ENCODE measurements at places on chromosomes 1 and 21.

DNA sequence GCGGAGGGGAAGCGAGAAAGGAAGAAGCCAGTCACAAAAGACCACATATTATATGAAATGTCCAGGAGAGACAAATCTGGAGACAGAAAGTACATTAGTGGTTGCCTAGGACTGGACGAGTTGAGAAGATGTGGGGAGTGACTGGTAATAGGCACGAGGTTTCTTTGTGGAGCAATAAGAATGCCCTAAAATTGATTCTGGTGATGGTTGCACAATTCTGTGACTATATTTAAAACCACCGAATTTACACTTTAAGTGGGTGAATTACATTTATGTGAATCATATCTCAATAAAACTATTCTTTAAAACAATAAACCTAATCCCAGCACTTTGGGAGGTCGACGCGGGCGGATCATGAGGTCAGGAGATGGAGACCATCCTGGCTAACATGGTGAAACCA, 63.1 kb downstream of the ZNF281 start:
- DNase-seq = no peak

- DNase-seq = no peak
These were observed 494.7 kb downstream of the NPHP4 start for GRCh38 chr1:5497503-5497902.

DNA sequence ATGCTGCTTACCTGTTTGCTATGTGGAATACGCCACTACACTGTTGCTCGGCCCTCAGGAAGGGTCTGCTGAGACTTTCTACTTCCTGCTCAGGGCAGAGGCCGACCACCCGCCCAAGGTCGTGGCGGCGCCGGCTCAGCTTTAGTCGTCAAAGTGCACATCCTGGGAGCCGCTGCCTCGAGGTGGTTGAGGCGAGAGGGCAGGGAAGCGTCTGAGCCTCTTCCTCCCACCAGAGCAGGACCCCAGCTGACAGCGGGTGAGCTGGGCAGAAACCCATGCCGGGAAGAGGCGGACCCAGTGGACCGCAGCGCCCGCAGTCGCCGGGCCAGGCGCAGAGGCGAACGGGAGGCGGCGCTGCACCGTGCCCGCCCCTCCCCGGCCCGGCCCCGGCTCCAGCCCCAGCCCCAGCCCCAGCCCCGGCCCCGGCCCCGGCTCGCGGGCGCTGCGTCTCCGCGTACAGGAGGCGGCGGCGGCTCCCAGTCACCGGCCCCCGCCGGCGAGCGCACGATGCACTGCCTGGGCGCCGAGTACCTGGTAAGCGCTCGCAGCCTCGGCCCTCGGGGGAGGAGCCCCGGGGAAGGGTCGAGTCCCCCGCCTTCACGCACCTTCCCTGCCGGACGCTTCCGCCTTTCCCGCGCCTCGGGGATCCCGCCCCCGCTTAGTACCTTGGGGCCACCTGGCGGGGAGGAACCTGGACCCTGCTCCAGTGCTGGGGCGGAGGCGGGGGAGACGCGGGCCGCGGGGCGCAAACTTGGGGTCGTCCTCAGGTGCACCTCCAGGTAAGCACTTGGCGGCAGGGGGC, at the start of gene SLC44A3:
Gene SLC44A3, plus strand, starts transcription at position 413 of the 802 bp plus-strand sequence. Its CDS starts 95 bp downstream, at position 508.
- DNase-seq = peak; percentile 35

DNA sequence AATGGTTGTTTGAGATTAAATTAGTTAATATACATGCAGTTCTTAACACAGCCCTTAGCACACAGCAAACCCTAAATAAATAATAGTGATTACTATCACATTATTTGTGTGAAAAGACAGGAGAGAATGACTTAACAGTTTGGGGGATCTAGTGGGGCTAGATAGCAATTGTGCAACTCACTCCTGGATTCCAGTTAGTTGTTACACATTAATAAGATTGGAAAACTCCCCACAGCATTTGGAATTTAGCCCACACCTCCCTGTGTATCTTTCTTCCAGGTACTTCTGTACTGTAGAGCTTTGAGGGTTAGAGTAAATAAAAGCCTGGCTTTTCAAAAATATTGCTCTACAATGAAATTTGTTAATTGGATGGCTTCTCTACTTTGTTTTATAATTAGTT, 93.2 kb downstream of the KCTD3 start:
- DNase-seq = no peak

- no peak for DNase-seq
These were observed 70.6 kb upstream of the KIAA1614 start for GRCh38 chr1:180842052-180842451.

DNA sequence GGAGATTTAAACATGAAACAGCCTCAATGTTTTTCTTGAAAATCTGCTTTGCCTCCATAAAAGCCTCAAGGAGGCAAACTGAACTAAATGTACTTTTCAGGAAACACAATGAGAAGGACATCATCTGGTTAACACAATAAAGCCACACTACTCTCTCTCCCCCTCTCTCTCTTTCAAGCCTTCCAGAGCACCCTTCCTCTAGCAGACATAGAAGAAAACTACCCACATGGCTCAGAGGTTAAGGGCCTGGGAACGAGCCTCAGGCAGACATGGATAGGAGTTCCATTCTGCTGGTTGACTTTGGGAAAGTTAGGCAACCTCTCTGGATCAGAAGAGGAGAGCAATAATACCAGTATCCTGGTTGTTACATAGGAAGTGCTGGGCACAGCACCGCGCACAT, 42.9 kb downstream of the RUNX1 start:
- no peak for DNase-seq

GRCh38 chr1:99784143-99784542, 17.7 kb upstream of the FRRS1 start:
- no peak for DNase-seq

GRCh38 chr1:198350456-198350855, 190.0 kb downstream of the ATP6V1G3 start:
- DNase-seq = no peak

DNA sequence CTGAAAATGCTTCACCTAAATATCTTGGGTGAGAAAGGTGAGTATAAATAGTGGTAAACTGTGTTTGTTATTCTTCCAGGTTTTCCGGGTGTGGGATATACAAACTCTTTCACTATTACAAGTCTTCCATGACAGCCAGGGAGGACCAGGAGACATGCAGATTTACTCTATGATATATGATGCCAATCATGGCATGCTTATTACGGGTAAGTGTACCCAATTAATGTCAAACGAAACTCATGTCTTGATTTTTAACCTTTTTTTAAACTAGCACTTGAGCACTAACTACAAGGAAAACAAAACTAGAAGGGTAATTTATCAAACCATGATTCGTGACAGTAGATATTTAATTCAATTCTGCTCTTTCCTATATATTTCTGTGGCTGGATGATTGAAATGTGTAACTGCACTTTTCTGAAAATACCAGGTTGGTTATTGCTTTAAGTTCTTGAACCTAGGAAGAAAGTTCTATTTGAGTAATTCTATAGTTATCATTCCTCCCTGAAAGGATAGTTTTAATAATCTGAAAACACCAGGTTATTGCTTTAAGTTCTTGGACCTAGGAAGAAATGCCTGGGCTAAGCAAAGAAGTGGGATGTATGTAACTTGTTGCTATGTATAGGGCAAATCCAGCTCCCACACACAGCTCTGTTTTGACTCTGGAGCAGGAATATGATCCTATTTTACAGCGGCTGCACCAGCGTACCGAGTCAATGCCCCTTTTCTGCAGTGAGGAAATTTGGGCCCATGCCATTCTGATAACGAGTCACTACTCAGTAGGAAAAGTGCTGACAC, 86.4 kb downstream of the WDR64 start:
- no peak for DNase-seq

GRCh38 chr1:200866116-200866515, 6.7 kb upstream of the GPR25 start:
- no peak for DNase-seq

DNA sequence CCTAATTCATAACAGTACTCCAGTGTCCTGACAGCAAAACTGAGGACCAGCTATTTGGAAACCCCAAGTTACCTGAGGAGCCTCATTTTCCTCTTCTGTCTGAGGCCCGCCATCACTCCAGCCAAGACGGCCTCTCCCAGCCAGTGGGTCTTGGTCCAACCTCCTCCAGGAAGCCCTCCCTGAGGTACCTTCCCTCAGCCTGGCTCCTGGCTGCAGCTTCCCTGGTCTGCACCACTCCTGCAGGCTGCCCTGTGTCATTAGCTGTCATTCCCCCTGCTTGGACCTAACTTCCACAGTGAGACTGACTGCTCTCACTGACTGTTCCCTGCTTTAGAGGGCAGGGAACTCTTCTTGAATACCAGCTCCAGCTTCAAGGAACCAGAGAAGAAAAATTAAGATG, 33.0 kb downstream of the BCAR3 start:
- no peak for DNase-seq

GRCh38 chr1:66350001-66350547, 183.9 kb upstream of the SGIP1 start:
- DNase-seq = no peak

GRCh38 chr1:232137066-232137465, 492.9 kb downstream of the SIPA1L2 start:
- DNase-seq = no peak

DNA sequence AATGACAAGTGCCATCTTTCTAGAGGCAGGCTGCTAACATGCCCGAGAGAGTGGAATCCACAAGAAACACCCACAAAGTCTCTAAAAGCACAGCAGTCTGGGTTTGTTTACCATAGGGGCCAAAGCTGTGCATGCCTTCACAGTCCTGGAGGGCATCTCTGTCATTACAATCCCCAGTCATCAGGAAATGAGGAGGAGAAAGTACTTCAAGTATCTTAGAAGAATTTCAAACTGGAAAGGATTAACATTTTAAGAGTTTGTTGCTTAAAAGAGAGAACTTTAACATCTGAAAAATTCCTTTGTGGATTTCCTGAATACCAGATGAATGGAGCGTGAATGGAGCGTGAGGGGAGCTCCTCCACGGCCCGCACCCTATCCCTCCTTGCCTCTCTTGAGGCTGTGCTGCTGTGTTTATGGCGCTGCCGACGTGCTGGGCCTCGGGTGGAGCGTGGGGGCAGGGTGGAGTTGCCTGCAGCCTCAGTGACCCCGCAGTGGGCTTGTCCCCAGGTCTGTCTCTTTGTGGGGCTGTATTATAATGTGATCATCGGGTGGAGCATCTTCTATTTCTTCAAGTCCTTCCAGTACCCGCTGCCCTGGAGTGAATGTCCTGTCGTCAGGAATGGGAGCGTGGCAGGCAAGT, 23.3 kb downstream of the SLC6A17 start:
- no peak for DNase-seq
